ENCODE measurements at places on chromosomes 4 and X.

- peak; percentile 30 for DNase-seq
Observed at GRCh38 chr4:74501579-74501978, 56.6 kb downstream of the AREG start.

GRCh38 chrX:72477781-72478181 is 94.9 kb downstream of the HDAC8 start:
- DNase-seq: no peak

DNA sequence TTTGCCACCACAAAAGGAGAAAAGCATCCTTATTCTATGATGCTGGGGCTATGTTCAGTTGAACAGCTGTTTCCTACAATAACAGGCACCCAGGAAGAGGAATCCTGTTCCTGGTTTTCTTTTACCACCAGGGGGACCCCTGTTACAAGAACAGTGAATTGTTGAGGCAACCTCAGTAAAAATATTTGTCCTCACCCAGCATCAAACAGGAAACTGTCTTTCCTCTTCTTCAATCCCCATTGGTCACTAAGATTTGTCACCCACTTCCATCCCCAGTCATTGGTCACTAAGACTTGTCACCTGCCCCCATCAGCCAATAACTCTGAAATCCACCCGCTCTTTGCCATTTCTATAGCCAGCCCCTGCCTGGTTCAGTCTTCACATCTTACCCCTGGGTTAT is 143.5 kb upstream of the GALNT7 start:
- no peak for DNase-seq

DNA sequence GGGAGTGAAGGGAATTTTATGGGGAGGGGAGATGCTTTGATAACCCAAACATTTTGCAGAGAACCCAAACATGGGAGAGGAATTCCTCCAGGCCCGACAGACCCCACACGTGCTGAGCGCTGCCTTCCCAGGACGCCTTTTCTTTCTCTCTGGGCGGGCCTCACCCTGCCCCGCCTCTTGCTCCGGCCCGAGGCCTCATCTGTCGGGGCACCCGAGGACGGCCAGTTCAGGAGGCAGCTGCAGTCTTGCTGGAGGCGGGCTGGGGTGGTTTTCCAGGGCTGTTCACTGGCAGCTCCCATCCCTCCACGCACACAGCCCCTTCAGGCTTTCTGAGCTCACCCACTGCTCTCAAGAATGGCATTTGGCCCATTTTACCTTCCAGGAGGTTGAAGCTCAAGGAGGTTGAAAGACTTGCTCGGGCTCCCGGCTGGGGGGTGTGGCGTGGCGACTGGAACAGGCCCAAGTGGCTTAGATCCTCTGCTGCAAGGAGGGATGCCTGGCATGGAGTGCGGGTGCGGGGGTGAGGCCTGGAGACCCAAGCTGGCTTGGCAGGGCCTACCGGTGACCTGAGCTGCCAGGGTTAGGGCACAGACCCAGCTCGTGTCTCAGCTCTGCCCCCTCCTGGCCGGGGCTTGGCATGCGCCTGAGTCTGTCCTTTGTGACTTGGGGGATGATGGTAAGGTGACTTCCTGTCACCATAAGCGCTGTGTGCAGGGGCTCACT is 99.2 kb downstream of the PSAPL1 start:
- no peak for DNase-seq

GRCh38 chr4:173735049-173735448 is 205.0 kb upstream of the HAND2 start:
- peak; percentile 35 for DNase-seq

GRCh38 chr4:64538219-64538618 is 129.0 kb upstream of the TECRL start:
- DNase-seq: no peak

- DNase-seq: peak; percentile 70
Observed at GRCh38 chrX:1281521-1281920, 12.9 kb downstream of the CSF2RA start.

DNA sequence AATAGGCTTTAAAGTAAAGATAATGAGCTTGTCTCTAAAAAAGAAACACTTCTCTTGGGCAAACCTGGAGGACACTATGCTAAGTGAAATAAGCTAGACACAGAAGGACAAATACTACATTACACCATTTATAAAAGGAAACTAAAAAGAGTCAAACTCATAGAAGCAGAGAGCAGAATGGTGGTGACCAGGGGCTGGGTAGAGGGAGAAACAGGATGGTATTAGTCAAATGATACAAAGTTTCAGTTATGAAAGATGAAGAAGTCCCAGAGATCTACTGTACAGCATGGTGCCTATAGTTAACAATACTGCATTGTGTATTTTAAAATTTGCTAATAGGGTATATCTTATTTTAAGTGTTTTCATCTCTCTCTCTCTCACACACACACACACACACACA is 28.5 kb downstream of the ACSL4 start:
- no peak for DNase-seq

GRCh38 chrX:119648421-119648775 is 42.2 kb upstream of the NKRF start:
- DNase-seq: no peak

GRCh38 chr4:5881340-5881739 is 11.5 kb downstream of the CRMP1 start:
- DNase-seq: no peak

GRCh38 chrX:73182502-73183114 is 32.0 kb downstream of the NAP1L2 start:
- DNase-seq: no peak

DNA sequence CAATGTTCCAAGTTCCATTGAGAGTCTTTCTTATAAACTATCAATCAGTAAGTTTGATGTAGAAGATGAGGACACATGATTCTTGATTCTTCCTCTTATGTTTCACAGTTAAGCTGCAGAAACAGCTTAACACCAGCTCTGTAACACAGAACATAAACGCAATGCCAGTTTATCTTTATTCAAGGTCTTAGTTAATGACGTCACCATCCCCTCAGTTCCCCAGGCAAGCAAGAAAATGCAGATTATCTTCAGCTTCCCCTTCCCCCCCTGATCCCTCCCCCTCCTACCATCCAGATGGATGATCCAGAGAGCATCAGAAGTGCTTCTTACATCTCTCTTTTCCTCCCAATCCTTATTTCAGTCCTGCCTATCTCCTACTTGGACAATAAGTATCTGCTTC is 4.4 kb upstream of the SH3RF1 start:
- DNase-seq: no peak
